ENCODE measurements at places on chromosomes 3 and 15.

DNA sequence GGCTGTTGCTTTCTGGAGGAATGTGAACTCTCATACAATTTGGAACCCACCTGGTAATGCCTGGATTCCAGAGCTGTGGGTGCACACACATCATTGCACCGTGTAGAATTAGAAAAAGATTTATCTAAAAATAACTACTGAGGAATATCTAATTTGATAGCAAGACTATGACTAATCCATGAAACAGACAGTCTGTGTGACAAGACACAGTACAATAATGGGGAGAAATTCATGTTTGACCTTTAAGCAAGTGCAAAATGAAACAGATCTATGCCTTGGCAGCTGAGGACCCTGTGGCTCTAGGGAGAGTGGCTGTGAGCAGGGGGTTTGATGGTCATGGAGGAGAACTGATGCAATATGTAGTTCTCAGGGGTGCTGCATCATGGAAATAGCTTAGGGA lies 7.9 kb upstream of the DOCK3 start:
- no peak for DNase-seq

GRCh38 chr15:31437686-31438085 lies 111.1 kb downstream of the KLF13 start:
- no peak for DNase-seq

DNA sequence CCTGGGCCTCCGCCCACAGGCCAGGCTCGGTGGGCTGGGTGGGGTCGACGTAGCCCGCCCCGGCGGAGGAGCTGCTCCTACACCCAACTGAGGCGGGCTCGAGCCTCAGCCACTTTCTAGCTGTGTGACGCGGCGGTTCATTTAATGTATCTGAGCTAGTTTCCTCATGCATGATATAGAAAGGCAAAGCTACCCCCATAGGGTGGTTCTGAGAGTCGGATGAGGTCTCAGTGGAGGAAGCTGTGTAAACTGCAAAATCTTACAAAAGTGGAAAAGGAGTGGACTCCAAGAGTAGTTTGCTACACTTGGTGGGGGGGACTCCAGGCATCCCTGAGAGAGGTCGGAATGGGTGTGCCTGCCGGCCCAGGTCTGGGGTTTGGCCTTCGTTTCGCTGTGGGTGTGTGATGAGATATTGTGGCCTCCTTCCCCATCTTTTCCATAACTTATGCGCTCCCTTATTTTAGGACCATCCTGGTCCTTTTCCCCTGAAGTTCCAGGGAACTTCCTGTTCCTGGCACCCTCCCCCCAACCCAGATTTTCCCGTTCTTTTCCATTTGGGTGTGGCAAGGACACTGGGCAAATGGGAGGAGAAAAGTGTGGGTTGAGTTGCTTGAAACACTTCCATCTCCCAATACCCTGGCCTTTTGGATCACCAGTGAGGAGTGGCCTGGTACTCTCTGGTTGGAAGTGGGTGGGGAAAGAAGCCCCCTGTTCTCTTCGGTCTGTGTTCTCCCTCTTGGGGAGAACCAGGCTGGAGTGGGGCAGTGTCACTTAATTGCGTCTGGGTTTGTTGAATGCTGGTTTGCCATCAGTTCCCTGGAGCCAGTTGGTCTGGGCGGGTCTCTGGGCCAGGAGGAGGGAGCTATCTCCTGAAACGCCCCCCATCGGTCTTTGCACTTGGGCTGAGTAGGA lies 1.1 kb downstream of the PDIA5 start:
- DNase-seq = no peak

DNA sequence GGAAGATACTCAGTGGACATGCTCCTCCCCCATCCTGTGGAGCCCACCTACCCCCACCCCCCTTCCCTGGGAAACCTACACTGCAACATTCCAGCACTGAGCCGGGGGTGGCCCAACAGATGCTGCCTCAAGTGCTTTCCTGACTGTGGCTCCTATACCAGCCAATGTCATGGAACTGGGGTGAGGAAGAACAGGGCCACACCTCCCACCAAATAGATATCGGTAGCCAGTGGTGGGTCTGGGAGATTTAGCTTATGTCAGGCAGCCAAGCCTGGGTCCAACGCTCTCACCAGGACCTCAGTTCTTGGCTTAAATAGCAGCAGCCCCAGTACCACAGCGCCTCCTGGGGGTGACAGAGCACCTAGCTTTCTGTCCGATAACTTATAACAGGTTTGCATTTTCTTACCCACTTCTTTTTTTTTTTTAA lies 30.3 kb downstream of the CDC25A start:
- no peak for DNase-seq

GRCh38 chr15:55959744-55960447 lies 33.5 kb downstream of the NEDD4 start:
- no peak for DNase-seq

DNA sequence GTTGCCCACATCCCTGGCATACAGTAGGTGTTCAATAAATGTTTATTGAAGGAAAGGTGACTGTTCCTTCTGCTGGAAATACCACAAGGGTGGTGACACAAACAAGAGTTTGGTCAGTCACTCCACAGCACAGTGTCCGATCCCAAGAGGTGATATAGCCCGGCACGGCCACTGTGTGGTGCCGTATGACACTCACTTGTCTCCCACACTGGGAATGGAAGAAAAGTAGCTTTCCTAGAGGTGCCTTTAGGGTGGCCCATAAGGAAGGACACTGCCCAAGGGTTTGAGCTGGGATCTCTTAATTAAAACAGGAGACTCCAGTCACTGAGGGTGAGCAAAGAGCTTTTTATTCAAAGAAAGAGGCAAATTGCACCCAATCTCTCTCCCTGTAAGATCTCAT lies 40.5 kb downstream of the TGM4 start:
- no peak for DNase-seq

DNA sequence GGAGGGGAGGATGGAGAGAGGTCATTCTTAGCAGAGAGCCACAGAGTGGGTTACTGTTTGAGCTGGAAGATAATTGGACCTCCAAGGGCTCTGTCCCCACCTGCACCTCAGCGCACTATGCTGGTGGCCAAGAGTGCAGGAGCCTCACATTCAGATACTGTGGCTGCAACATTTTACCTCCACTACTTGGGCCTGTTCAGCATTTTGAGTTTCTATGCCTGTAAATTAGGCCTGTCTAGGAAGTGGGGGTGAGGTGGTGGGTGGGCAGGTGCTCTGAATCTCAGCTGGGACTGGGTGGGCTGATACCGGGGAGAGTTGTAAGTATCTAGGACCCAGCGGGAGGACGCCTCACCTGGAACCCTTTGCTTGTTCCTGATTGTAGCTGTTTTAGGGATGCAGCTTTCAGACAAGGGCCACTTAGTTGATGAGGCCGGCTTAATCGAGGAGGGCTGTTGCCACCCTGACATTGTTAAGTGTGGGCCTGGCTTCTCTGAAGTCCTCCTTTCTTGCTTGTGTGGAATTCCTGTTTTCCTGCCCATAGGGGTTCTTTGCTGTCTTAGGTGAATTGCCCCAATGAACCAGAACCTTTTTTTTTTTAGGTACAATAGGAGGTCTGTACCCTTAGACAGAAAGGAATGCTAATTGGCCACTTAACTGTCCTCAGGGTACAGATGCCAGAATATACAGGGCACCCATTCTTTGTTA lies 83.8 kb downstream of the SMAD3 start:
- DNase-seq = no peak

GRCh38 chr3:63034101-63034500 lies 158.9 kb upstream of the CADPS start:
- no peak for DNase-seq

DNA sequence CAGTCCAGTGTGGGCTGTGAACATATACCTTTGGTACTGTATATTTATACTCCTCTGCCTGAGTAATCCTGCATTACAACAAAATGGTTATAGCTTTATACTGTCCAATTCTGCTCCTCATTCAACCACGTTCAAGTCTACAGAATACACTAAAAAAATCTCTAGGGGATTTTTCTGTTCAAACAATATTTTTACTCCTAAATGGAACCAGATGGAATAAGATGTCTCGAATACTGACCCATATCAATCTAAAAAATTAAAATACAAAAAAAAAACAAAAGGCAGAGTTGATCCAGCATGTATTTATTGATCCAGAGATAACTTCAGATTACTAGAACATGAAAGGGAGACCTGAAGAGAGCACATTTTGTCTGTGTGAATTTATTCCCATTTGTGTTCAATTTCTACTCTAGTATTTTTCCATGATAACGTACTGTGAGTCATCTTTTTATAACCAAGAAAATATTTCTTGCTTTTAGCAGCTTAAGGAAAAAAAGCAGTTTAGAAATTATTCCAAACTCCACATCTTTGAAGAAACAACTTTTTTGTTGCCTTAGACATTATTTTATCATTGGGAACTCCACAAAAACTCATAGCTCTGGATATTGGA lies 910.7 kb downstream of the TBL1XR1 start:
- no peak for DNase-seq

DNA sequence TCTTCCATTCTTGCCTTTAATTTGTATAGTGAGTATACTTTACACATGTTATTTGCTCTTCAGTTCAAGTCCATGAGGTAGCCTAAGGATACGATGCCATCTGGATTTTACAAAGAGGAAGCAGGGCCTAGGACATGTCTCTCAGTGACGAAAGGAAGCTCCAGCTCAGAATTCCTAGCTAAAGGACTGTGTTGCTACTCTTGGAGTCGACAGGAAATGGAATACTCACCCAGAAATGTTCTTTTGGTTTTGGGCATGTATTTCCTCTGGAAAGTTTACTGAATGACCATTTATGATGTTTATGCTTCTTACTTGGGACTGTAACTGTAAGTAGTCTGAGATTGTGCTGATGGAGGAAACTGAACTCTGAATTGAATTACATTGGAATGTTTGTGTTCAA lies 12.5 kb downstream of the OXNAD1 start:
- DNase-seq = no peak

- no peak for DNase-seq
Observed at GRCh38 chr3:80677796-80678195, 910.0 kb upstream of the ROBO1 start.

DNA sequence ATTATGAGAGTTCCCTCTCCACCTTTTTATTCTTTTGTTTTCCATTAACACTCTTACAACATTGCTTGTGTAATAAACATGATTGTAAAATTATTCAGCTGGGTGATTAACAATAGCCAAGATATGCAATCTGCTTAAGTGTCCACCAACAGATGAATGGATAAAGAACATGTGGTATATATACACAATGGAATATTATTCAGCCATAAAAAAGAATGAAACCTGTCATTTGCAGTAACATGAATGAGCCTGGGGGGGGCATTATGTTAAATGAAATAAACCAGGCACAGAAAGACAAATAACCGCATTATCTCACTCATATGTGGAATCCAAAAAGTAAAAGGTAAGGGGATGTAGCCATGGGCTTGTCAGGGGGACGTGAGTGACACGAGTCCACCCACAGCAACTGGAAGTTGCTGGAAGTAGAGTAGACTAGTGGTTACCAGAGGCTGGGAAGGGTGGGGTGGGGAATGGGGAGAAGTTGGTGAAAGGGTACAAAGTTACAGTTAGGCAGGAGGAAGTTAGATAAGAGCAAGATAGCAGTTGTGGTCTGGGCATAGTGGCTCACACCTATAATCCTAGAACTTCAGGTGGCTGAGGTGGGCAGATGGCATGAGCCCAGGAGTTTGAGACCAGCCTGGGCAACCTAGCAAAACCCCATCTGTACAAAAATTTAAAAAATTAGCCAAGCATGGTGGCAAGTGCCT lies 28.7 kb upstream of the CD47 start:
- no peak for DNase-seq

DNA sequence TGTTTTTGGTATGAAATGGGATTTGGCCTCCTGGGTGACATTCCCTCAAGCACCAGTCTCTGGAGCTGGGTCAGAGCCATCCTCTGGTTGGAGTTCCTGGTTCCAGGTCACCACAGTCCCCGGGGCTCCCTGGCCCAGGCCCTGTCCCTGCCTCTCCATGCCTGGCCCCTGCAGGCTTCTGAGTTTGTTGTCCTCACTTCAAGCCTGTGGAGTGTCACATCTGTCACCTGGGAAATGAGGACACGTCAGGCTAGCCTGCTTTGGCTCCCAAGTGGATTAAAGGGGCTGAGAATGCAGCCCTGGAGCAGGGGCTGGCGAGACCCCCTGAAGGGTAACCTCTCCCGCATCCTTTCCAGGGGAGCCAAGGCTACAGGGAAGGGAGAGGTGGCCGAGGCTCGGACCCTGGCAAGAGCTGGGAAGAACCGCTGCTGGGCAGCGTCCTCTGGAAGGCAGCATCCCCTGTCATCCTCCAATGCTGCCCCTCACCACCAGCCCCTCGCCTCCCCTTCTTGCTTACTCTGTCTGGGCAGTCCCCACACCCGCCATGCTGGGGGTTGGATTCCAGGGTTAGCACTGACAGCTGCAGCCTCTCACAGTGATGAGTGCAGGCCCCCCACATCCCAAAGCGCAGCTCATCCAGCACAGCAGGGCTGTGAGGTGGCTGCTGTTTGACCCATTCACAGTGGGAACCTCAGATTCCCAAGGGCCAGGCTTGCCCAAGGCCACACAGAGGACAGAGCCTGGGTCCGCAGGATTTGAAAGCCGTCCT lies 75.5 kb upstream of the IQSEC1 start:
- DNase-seq = no peak

GRCh38 chr15:90400005-90400758 lies 12.1 kb downstream of the IQGAP1 start:
- DNase-seq = no peak

DNA sequence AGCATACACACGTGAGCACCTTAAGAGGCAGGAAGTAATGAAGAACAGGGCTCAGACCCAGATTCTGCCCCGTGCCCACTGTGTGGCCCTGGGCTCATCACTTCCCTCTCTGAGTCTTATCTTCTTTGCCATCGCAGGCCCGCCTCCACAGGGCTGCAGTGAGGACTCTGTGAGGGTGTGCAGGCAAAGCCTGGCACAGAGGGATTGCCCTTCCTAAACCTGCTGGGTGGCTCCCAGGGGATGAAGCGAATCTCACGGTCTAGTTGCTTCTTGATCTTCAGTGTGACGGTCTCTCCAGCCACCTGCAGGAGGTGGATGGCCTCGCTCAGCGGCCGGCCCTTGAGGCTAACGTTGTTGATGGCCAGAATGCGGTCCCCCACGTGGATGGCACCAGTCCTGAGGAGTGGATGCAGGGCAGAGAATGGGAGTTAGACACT lies 32.8 kb downstream of the GRIP2 start:
- DNase-seq = no peak

DNA sequence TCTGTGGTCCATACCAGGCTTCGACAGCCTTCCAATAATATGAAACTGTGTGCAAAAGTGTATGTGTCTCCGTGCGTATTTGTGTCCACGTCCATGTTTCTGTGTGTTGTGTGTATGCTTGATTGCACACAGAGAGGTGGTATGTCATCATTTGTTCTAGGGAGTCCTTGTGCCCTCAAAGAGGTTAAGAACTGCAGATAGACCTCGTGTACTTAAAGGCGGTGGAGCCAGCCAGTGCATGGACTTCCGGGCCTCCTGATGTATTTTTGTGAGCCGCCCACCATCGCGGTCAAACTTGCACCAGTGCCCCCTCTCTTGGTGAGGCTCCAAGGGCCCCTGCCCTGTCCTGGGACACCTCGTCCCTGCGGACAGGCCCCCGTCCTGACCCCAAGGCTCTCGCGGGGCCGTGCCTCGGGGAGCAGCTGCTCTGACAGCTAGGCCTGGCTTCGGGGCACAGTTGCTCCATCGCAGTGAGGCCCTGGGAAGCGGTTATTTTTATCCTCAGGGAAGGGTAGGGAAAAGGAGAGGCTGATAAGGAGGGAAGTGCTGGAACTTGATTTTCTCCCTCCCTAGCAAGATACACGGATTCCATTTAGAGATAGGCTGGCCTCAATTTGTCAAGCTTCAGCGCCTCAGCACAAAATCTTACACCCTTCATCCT lies 1.2 kb upstream of the RYK start:
- no peak for DNase-seq

GRCh38 chr3:140588558-140588957 lies 89.3 kb upstream of the TRIM42 start:
- no peak for DNase-seq

- DNase-seq = no peak
Observed at GRCh38 chr3:171284308-171285075, 175.7 kb downstream of the TNIK start.
